ENCODE measurements at places on chromosomes 2 and 18.

DNA sequence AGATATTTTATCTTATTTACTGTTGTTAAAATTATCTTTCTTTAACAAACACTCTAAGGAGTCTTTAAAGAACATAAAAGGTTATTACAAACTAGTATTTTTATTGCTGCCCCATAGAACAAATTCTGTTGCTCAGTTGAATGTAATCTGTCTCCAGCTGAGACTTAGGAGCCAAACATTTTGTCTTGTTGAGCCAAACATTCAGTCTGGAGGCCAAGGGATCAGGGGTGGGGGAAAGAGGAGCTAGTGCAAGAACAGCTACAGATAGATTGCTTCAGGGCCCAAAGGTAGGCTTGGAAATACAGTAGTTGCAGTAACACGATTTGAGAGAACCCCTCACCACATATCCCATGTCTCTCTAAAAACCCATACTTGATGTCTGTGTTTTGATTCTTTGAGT is 51.2 kb downstream of the TPGS2 start:
- no peak for DNase-seq

GRCh38 chr2:129738799-129739198 is 240.7 kb upstream of the RAB6C start:
- DNase-seq, result no peak

GRCh38 chr2:36667931-36668330 is 28.6 kb upstream of the VIT start:
- no peak for DNase-seq

DNA sequence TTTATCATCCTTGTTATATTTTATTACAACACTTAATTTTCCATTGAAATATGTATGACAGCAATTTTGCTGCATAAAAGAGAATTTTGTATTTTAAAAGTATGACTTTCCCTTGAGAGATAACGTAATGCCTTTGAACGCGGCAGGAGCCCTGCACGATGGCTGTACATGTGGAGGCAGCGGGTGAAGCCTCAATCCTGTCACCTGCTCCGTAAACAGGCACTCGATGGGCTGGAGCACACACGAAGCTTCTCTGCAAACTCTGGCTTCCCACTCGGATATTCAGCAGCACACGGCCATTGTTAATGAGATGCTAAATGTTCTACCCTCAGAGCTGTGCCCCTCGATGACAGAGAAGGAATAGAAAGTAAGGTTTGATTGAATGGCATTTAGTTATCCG is 184.4 kb downstream of the RTP5 start:
- no peak for DNase-seq

DNA sequence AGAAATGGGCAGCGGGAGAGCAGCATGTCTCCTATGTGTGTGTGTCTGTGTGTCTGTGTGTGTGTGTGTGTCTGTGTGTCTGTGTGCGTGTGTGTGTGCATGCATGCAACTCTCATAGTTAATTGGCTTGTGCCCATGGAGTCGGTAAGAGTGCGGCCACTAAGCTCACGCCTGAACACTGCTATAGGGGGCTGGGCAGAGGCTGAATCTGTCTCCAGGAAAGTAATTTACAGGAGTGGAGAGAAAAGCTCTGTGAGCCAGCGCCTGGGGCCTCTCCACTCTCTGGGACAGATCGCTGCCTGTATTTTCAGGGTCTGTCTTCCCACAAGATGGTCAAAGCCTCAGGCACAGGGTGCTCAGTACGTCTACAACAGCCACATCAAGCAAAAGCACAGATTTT is 553.4 kb downstream of the TNS1 start:
- no peak for DNase-seq

DNA sequence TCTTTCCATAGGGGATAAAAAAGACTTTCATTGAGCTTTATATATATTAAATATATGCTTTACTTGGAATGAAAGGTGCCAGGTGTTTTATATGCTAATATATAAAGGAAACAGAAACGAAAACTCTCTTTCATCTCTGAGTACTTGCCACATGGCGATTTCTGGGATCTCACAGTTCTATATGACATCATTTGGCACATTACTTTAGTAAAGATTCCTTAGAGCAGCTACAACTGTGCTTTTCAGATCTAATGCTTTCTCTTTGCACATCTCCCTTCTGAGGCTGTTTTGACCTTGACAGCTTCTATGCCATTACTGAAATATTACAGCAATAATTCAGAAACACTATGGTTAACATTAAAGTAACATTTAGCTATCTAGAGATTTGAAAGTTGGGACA is 1082.9 kb upstream of the CDH2 start:
- no peak for DNase-seq

DNA sequence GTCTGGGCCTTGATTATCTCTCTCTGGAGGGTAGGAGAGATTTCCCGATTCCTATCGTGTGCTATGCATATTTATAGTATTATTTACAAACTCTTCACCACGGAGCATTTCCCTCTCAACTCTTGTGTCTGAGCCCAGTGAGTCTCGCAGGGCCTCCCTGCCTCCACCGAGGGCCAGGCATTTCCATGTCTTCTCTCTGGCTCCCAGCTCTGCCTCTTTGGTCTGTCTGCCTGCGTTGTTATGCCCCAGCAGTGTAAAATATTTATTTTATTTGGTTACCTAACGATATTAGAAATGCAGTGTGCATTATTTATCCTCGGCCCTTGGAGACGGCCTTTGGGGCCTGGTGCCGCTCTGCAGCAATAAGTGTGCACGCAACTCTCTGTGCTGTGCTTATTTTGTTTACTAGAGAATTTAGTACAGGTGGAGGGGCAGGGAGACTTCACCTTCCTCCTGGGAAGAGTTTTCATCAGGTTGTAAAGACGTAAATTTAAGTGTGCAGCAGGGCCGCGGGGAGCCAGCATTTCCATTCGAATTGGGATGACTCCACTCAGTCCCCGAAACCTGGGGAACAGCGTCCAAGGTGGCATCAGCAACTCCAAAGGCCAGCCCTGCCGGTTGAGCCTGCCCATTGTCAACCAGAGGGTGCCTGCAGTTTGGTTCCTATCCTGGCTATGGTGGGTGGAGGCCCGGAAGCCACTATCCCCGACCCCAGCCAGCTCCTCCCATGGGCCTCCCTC is 100.2 kb downstream of the PTGR3 start:
- DNase-seq, result no peak

DNA sequence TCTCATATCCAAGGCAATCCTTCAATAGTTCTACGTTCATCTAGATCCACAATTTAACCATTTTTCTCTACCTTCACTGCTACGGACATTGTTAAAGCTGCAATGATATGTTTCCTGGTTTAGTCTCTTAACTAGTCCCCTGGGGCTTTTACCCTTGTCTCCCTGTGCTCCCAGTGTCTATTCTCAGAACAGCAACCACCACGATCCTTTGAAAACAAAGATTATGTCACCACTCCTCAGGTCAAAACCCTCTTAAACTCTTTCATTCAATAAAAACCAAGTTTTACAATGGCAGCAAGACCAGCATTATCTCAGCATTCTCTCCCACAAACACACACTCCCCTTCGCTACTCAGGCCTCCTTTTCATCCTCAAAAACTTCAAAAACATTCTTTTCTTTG is 298.2 kb upstream of the CHST9 start:
- no peak for DNase-seq

GRCh38 chr18:77557046-77557587 is 307.5 kb downstream of the GALR1 start:
- DNase-seq, result no peak

- peak; percentile 75 for DNase-seq
Observed at GRCh38 chr2:62293490-62294271, 97.8 kb downstream of the B3GNT2 start.

GRCh38 chr18:35609236-35609635 is 27.7 kb downstream of the GALNT1 start:
- DNase-seq, result no peak

DNA sequence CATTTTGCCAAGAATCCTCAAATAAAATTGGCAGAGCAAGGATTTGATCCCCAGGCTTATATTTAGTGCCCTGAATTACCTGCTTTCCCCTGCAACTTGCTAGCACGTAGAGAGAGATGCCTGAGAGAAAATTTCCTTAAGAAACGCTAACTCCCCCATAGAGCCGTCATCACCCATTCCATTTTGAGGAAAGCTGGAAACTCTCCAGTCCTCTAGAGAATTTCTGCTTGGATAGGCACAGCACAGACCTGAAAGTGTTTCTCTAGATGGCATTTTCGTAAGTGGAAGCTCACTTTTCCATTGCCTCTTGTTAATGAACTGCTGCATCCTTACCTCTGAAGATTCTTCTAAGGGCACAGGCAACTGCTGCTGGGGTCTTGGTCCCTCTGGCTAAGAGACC is 277.8 kb upstream of the SIX2 start:
- DNase-seq, result no peak

DNA sequence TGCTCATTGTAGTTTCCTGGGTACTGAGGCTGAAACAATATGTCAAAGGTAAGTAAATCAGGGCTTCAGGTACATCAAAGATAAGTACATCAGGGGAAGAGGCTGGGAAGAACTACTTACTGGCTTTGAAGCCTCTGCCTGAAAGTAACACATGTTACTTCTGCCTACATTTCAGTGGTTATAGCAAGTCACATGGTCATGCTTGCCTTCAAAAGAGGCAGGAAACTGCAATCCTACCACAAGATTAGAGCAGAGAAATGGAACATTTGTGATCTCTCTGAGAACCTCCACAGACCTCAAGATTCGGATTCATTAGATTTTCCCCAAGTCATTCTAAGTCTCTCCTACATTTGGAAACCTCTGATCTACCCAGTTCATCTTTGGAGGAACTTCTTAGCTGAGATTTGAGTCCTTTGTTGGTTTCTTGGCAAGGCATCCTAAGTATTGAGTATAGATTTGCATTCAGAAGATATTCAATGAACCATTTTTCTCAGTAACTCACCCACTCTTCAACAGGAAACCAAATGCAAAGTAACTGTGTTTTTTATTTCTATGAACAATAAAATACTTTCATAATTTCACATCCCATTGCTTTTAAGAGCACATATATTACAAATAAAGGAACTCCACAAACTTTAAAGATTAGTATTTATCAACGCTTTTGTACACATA is 48.5 kb upstream of the CCDC195 start:
- no peak for DNase-seq

GRCh38 chr2:219486380-219486959 is 12.2 kb upstream of the GMPPA start:
- DNase-seq, result no peak

- no peak for DNase-seq
Observed at GRCh38 chr2:201644001-201644400, 698 bp upstream of the TMEM237 start.

DNA sequence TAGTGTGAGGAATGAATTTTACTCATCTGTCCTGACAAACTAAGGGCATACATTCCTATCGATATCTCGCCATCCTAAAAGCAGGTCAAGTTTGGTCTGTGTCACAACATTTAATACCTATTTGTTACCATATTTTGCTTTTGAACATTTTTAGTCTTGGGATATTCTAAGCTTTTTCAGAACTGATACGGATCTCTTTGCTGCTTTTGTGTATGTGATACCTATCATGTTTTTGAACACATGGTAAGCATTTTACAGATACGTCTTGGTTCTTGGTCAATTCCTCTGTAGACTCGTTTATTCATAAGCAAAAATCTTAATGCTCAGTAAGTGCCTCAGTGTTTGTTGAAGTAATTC is 592 bp downstream of the ZNF397 start:
- DNase-seq, result no peak

DNA sequence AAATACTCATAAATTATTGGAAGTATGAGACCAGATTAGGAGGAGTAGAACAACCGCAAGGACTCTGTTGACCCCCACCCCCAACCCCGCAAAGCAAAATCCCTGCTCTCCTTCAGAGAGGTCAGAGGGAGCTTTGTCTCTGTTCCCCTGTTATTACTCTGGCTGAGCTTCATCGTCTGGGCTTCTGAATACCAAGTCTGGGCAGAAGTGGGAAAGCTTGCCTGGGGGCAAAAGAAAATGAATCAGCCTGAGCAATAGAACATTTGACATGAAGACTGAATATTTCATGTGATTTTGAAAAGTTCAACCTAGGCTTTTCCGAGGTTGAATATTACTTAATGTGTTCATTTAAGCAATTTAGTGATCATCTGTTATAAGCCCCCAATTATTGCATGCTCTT is 114.6 kb upstream of the ARHGAP28 start:
- DNase-seq, result no peak

GRCh38 chr18:79439628-79440023 is 43.9 kb downstream of the NFATC1 start:
- DNase-seq, result no peak

GRCh38 chr2:220574038-220574437 is 946.6 kb downstream of the SLC4A3 start:
- DNase-seq, result no peak

DNA sequence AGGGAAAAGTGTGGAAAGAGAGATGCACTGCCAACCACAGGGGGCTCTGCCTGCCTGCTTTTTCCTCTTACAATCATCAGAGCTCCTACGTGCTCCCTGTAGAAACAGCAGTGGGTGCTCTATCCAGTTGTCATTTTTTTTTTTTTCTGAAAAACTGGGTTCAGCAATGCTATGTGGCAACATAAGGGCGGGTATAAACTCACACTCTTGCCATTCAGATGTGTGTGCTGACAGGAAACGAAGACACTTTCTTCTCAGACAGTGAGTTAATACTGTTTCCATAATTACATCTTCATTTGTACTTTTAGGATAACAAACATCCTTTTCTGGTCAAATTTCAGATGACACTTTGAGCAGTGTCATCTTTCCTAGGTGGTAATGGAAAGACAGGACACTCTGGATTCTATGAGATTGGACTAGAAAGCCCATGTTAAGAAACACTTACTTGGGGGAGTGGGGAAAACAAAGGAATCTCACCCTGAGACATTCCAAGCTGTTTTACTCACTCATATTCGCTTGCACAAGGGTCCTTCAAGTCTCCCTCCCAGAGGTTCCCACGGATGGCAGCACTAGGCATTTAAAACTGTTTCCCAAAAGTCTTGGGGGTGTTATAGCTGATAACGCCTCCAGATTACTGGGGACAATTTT is 41.3 kb downstream of the CCDC93 start:
- no peak for DNase-seq

DNA sequence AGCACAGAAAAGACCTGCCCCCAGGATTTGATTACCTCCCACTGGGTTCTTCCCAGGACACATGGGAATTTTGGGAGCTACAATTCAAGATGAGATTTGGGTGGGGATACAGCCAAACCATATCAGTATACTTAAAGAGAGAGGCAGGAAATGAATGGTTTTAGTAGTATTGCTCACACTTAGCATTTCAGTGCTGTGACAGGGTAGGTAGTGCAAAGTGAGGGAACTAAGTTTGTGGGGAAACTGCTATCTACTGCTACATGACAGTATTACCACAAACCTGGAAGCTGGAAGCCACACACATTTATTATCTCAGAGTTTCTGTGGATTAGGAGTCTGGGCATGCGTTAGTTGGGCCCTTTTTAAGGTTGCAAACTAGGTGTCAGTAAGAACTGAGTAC is 450.7 kb downstream of the LPIN1 start:
- no peak for DNase-seq

All from kidney epithelial cell (primary cell).